ENCODE measurements at places on chromosomes 2 and 18.
A peak's percentile ranks its signal among the peaks of the same experiment; 100 is the strongest.

DNA sequence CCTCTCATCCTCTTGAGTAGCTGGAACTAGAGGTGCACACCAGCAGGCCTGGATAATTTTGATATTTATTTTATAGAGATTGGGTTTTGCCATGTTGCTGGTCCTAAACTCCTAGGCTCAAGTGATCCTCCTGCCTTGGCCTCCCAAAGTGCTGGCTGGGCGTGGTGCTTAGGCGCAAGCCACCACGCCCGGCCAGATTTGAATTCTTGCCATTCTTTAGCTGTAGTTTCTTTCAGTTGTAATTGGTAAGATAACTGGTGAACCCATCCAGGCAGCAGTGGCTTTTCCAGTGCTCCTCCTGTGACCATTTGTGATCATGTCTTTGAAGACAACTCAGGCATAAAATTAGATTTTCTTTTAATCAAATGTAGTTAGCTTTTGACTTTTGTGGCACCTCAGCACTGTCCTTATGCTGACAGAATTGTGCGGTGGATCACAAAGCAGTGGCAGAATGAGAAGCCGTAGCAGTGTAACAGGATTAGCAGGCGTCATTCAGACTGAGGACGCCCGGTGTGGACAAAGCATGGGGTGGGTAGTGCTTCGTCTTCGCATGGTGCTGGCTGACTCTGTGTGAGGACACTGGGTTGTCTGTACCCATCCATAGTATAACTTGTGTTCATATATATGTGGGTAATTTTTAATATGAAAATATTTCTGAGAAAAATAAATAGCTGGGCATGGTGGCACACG is 30.0 kb upstream of the TOGARAM2 start:
- DNase-seq: no peak

- DNase-seq: no peak
Measured at GRCh38 chr2:71226096-71226964, 573 bp downstream of the PAIP2B start.

DNA sequence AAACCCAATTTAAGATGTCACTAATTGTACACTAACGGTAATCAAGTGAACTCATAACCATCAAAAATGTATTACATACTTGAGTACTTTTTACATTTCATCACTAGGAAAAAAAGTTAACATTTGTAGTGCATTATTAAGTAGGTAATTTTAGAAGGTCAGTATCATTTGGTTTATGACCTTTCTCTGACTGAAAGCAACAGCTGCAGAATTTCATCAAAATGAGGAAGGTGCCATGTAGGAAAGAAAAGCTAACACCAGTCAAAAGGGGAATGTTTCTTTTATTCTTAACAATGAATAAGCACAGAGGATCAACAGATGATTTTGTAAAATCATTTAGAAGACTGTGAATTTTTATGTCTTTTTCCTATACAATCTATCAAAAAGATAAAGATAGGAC is 79.0 kb downstream of the PIGN start:
- no peak for DNase-seq

- DNase-seq: peak; percentile 90
Measured at GRCh38 chr2:191152482-191153240, 1.9 kb upstream of the STAT4 start.

- peak; percentile 71 for DNase-seq
Measured at GRCh38 chr18:11251891-11252270, 102.5 kb upstream of the PIEZO2 start.

DNA sequence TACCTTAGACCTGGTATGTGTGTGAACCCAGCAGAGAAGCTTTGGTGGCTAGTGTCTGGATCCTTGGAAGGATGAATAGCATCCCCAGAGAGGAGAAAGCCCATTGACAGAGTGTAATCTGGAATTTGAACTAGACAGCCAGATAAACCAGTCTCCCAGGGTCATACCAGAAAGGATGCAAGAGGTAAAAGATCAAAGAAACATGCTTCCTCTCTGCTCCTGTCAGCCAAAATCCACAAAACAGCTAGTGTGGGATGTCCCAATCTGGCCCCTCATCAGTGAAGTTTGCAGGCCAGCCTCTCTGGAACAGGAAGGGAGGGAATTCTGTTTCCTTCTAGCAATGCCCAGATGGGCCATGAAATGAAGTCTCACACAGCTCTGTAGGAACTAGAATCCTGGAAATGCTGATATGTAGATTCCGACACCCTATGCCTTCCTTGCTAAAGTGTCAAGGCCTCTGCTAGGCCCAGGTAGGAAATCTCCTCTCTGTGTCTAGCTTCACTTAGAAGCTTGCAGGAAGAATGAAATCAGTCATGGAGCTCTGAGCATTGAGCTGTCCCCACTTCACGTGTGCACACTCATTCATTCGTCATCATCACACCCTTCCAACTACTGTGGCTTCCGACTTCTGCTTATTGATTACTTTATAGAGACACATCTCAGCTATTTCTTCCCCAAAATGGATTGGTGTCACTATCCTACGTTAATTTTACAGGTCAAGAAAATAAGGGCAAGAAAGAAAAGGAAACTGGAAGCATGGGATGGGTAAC is 38.0 kb downstream of the EVA1A start:
- DNase-seq: no peak

- no peak for DNase-seq
Measured at GRCh38 chr2:166841679-166842078, 46.6 kb upstream of the XIRP2 start.

- no peak for DNase-seq
Measured at GRCh38 chr2:60259781-60260180, 293.7 kb downstream of the BCL11A start.

DNA sequence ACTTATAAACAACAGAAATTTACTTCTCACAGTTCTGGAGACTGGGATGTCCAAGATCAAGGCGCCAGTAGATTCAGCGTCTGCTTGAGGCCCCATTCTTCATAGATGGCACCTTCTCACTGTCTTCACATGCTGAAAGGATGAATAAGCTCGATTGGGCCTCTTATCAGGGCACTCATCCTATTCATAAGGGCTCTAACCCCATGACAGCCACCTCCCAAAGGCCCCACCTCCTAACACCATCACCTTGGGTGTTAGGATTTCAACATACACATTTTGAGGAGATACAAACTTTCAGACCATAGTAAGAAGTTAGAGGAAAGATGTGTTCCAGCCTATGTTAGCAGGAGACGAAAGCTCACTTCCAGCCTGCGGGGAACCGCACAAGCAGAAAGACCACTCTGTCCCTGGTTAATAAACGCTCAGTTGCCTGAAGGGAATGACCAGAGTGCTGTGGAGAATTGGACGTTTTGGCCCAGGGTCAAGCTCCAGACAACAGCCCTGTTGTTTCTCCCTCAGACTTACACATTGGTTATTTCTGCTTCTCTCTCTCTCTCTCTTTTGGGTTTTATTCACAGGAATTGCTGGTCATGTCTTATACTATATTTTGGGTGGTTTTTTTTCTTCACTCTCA is 90.3 kb downstream of the MAPRE2 start:
- DNase-seq: no peak

DNA sequence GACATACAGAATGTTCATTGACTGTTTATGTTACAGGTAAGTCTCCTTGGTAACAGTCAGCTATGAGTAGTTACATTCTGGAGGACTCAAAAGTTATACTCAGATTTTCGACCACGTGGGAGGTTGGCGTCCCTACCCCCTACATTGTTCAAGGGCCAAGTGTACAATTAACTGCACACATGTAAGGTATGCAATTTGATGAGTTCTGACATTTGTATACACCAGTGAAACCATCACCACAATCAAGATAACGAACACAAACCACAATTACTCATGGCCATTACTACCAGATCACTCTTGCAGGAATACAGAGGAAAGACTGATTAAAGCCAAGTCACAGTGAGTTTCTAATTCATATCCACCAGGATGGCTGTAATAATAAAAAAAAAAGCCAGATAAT is 39.6 kb upstream of the LDLRAD4 start:
- no peak for DNase-seq

DNA sequence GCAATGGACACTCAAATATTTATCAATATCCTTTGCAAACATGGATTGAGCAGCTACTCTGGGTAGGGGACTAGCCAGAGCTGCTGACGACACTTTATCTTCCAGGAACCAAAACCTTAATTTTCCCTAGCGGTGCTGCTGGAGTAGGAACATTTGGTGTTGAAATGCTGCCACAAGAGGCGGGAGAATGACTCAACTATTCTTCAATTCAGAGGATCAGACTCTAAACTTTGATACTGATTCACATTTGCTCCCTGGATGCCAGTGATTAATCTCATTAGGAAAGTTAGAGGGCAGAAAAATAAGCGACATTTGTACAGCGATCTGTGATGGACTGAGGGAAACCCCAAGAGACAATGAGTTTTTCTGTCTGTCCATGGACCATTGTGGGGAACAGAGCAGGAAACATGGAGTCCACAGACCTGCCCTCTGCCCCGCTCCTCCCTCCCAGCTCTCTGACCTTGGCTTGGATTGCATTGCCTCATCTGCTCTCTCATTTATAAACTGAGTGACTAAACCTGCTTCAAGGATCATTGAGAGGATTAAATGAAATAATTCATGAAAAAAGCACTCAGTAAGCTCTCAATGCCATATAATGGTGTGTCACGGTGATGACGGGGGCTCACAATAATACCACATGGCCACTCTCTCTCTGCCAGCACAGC is 12.6 kb upstream of the EPB41L3 start:
- peak; percentile 52 for DNase-seq

DNA sequence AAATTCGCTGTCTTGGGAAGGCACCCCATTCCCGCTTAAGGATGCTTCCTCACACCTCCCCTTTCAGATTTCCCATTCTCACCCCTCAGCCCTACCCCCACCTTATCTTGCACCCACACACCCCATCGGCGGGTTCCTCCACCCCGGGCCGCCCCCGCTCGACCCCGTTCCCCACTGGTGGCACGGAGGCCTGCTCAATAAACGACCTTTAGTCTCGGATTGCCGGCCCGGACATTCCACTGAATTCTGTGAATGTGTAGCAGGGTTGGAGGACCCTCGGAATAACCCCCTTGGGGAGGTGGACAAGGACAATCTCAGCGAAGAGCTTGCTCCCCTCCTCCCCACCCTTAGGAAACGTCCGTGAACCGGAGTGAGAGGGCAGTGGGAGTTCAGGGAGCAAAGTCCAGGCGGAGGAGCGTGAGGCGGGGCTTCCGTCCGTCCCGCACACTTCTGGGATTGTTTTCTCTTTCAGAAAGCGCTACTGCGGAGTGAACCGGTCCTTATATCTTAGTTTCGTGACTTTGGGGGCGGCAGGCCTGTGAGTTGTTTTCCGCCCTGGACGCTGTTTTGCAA is 2.8 kb upstream of the LBX2 start:
- DNase-seq: no peak

- DNase-seq: peak; percentile 88
Measured at GRCh38 chr2:101827246-101827645, 129.7 kb downstream of the MAP4K4 start.

DNA sequence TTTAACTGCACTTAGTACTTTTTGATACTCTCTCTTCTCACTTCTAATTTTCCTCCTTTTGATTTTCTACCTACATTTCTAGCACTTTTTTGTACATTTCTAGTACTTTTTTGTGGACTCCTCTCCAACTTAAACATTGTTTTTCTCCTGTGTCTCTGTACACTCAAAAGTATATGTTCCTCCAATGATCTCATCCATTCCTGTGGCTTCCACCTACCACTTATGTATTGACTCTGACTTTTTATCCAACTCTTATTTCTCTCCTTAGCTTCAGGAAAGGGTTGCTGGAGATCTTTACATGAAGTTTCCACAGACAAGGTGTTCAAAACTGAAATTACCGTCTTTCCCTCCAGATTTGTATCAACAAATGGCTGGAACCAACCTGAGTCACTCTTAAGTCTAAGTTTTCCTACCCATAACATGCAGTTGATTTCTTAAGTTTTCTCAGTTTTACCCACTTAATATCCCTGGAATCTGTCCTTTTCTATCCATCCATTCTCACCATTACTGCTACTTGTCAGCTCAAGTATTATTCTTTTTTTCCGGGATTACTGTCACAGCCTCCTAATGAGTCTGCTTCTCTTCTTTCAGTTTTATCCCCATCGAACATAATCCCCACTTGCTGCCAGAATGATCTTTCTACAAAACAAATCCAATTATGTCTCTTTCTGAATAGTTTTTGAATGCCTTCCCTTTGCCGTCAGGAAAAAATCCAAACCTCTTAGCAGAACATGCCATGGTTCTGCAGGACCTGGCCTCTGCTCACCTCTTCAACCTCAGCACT is 22.6 kb upstream of the PELI1 start:
- peak; percentile 35 for DNase-seq

- no peak for DNase-seq
Measured at GRCh38 chr2:88069117-88069516, 1.5 kb downstream of the SMYD1 start.

- no peak for DNase-seq
Measured at GRCh38 chr2:38074058-38074763, 1.7 kb downstream of the CYP1B1 start.

GRCh38 chr18:55354795-55355194 is 233.2 kb downstream of the TCF4 start:
- peak; percentile 89 for DNase-seq

DNA sequence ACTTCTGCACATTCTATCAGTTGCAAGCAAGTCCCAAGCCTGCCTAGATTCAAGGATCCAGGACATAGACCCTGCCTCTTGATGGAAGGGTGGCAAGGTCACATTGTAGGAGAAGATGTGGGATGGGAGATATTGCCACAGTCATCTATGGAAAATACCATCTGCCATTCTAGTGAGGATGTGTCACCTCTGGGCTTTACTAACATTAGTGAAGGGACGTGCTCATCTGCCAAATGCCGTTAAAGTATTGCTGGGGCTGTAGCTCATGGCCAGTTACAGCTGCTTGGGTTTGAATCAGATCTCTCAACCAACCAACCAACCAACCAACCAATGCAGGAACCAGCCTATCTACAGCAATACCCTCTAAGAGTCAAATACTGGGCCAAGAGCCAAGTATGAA is 49.0 kb downstream of the E2F6 start:
- no peak for DNase-seq

DNA sequence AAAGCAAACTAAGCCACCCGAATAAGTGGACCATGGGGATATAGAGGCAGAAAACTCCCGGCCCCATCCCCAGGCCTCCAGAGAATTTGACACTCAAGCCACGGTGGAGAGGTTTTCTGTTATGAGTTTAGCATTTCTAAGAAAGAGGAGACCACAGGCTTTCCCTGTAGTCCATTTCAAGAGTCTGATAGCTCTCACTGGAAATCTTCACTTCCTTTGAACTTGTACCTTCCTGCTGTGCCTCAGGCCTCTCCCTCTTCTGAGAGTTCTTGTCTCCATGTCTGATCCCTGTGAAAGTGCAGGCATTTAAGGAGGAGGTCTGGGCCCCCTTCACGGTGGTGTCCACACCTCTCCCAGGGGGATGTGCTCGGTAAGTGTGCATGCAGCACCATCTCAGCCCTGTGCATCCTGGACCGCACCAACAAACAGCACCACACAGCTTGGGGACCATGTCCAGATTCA is 113.7 kb downstream of the BCL2 start:
- DNase-seq: no peak
